ENCODE measurements at places on chromosomes 12 and 14.

- DNase-seq, result peak; percentile 28
These were observed 11.4 kb downstream of the AGAP2 start for GRCh38 chr12:57726884-57727757.

DNA sequence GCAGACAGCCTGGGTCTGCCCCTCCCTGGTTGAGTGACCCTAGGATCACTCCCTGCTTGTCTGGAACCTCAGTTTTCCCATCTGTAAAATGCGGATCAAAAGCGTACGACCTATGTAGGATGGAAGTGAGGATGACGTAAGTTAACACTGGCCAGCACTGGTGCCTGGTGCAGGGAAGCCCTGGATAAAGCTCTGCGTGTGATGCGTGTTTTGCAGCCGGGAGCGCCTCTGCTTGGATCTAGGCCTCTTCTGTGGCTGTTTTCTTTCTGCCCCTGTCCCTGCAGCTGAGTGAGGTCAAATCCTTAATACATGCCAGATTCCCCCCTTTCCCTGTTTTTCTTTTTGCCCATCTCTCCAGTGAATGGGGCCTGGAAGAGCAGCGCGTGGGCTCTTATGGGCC, 201.5 kb downstream of the RBM19 start:
- DNase-seq, result no peak

DNA sequence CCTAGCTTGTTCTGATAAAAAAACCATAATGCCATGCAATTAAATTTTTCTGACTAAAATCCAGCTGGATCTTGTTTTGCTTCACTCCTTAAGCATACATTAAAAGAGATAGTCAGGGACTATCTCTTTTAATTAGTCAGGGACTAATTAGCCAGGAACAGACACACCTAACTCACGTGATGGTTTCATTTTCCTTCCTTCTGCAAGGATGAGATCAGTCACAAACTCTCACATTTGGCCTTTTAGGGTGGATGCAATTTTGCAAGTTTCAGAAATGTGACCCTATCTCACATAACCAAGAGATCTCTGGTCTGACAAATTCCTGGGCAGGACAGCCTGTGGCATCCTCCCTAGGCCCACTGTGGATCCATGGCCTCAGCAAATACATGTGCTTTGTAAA, 62.4 kb downstream of the SETD3 start:
- DNase-seq, result no peak

DNA sequence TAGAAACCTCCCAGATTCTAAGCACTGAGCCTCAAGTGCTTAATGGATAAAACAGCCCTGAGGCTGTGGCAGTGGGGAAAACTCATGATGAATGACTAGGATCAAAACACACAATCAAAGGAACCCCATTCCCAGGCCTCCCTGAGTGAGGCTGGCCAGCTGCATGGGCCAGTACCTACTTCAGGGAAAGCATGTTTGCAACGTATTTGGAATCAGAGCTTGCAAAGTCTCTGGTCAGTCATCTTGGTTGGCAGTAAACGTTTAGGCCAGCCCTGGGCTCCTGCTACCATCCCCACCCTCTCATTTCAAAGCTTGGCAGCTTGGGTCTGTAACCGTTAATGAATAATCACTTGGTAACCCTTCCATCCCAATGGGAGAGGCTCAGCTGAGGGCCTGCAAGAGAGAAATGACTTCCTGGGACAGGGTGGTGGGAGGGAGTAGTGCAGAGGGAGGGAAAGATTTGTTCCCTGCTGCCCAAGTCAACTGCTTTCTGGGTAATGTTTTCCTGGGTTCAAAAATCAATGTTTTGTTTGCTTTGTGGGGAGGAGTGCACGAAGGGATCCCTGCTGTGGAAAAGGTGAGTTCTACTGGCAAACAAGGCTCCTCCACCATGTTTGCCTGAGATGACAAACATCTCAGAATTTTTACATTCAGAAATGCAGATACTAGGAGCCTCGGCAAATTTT, 2.0 kb upstream of the RNASE8 start:
- DNase-seq, result no peak

- DNase-seq, result no peak
These were observed 49.1 kb downstream of the CYP46A1 start for GRCh38 chr14:99733211-99733539.

DNA sequence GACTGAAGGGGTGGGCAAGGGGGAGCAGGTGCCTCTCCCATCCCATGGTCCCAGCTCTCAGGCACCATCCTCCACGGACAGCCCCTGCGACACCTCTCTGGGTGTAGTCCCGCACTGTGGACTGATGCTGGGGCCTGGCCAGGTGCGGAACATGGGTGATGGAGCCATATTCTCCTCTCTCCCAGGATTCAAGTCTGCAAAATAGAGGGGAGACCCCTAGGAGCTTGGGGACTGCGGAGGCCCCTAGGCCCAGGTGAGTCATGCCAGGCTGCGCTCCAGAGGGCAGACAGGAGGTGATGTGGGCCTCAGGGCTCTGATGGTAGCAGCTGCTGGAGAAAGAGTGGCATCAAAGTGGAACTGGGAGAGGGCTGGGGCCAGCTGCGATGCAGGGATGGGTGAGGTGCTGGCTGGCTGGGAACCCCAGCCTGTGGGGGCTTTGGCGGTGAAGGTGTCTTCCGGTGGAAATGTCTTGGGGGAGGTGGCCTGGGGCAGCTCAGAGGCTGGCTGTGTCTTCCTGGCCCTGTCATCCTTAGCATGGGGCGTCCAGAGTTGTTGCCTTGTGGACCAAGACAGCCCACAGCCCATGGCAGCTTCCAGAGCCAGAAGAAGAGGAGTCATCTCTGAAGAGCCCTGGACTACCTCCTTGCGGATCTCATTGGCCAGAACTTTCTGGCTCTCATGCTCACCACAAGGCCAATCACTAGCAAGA, 149.1 kb downstream of the KIF26A start:
- no peak for DNase-seq

- DNase-seq, result no peak
These were observed 458.1 kb downstream of the PCNX1 start for GRCh38 chr14:71365361-71365760.

- no peak for DNase-seq
These were observed 29.5 kb downstream of the TSPAN8 start for GRCh38 chr12:71128191-71128788.

- no peak for DNase-seq
These were observed at the start of gene KRT72 for GRCh38 chr12:52600941-52601481. Gene KRT72, minus strand, starts transcription at chr12:52601463. Its CDS starts 11 bp downstream, at chr12:52601452.
